ENCODE measurements at places on chromosomes 4 and X.

- DNase-seq, result no peak
Observed at GRCh38 chr4:76488888-76489685, 54.1 kb downstream of the SHROOM3 start.

- no peak for DNase-seq
Observed at GRCh38 chr4:112726041-112726440, 89.1 kb downstream of the LARP7 start.

DNA sequence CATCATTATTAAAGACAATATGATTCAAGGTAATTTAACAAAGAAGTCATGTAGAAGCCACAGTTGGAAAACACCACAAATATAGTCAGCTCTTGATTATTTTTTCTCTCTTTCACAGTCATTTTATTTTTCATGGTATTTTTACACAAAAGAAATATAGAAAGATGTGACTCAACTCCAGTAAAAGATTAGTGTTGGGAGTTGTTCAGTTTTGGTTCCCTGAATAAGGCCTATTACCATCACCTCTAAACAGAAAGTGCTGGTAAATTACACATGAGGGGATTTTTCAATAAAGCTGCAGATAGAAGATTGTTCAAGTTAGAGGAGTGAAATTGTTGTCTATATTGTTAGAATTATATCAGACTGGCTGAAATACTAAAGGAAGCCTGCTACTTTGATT lies 107.0 kb downstream of the DDIT4L start:
- DNase-seq, result no peak

GRCh38 chrX:24506082-24506481 lies 41.0 kb downstream of the PDK3 start:
- no peak for DNase-seq

GRCh38 chr4:129345609-129346008 lies 249.7 kb downstream of the C4orf33 start:
- DNase-seq, result no peak

DNA sequence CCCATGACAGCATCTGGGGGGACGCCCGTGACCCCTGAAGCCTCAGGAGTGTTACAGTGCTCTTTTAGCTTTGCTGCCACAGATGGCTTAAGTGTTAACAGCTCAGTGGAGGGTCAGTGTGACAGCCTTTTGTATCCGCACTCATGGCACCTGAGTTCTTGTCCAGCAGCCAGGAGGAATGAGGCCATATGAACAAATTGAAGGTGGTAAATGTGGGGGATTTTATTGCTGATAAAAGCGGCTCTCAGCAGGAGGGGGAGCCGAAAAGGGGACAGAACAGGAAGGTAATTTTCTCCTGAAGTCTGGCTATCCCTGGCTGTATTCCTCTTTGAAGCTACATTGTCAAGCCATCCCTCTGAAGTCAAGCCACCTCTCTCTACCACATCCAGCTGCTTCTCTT lies 441.0 kb downstream of the RAPGEF2 start:
- DNase-seq, result no peak

- no peak for DNase-seq
Observed at GRCh38 chr4:8696369-8697127, 104.0 kb downstream of the CPZ start.

DNA sequence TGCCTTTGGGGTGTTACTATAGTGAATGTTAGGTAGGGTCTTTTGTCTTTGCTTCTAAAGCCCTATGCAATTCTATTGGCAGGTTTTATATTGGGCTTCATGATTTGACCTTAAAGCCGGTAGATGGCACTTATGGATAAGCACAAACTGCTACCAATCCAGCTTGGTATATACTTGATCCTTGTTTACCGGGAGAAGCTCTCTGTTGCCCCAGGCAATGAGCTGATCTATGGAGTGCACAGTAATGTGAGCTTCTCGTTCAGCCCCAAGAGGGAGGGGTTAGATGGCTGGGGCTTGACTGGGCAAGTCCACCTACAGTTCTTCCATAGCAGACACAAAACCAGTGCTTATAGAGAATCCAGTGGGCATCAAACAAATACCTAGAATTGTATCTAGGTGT lies 287.2 kb upstream of the CT83 start:
- no peak for DNase-seq

- DNase-seq, result no peak
Observed at GRCh38 chr4:71380788-71381187, 42.0 kb downstream of the SLC4A4 start.

DNA sequence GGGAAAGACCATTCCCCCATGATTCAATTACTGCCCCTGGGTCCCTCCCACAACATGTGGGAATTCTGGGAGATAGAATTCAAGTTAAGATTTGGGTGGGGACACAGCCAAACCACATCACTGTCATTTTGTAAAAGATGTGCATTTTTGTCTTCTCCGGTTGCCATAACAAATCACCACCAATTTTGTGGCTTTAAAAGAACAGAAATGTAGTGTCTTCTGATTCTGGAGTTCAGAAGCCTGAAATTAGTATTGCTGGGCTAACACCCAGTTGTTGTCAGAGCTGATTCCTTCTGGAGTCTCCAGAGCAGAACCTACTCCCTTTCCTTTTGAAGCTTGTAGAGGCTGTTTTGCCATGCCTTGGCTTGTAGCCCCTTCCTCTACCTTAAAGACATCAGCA lies 54.1 kb upstream of the DHRSX start:
- no peak for DNase-seq

Data from omental fat pad (tissue), 4 donors.